ENCODE measurements at places on chromosomes 6 and 20.

DNA sequence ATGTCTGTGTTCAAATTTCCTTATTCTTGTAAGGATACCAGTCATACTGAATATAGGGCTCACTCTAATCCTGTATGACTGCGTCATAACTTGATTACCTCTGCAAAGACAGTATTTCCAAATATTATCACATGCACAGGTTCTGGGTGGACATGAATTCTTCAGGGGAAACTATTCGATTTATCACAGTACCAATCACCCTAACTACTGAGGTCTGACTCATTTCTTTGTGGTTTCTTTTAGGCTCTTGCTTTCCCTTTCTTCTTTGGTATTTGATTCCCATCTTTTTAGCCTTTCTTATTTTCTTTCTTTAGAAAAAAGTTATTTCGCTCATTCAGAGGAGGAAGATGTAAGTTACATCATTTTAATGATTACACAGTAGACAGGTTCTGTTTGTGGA is 40.3 kb upstream of the TBX18 start:
- DNase-seq: no peak

DNA sequence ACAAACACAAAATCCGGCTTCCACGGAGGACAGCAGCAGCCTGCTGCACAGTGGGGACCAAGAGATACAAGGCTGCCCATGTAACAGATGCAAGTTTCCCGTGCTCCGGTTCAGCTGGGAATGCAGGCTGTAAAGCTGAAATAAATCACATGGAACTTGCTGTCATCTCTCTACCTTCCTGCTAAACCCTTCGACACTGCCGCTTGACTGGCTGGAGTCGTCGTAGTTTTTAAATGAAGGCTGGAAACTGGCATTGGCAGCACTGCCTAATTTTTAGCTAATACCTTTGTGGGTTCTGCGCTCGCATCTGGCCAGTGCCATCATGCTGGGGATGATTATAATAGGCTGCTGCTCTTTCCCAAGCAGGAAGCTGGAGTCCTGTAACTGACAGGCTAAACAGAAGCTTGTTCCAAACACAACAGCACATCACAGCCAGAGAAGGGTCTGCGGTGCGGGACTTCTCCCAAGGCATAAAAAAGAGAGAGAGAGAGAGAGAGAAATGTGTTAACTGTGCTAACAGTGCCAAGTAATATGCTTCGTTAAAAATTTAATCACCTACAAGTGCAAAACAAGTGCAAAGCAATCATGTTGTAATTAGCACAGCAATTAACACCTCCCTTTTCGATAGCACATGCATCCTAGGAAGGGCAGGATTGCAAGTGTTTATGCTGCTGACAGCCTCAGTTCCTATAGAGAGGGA is 146.1 kb downstream of the TFAP2A start:
- DNase-seq: no peak

DNA sequence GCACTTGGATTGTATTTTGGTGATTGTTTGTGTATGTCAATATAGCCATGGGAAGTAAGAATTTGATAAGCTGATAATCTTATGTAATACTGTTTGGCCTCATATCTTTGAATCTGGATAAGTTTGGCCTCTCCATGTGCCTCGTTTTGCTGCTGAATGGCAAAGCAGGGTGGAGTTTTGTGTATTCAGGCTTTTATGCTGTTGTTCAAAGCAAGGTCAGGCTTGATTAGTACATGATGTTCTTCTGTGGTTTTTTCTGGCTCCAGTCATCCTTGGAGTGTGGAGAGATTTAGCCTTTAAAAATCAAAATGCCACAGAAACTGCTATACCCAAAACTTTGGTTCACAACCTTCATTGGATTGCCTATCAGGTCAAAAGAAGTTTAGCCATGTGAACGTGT is 728.9 kb upstream of the GJE1 start:
- no peak for DNase-seq

DNA sequence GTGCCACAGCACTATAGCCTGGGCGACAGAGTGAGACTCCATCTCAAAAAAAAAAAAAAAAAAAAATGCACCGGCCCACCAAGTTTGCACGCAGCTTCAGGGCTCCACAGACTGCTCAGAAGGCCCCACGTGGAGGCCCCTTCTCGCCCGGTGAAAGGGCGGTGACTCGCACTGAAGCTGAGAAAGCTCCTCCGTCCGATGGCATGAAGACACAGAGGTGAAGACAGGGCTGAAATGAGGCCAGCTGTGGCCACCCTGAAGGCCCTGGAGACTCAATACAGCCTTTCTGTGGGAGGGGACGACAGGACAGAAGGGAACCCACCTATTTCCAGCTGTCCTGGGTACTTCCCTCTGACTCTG is 84.0 kb downstream of the PTPN1 start:
- no peak for DNase-seq

DNA sequence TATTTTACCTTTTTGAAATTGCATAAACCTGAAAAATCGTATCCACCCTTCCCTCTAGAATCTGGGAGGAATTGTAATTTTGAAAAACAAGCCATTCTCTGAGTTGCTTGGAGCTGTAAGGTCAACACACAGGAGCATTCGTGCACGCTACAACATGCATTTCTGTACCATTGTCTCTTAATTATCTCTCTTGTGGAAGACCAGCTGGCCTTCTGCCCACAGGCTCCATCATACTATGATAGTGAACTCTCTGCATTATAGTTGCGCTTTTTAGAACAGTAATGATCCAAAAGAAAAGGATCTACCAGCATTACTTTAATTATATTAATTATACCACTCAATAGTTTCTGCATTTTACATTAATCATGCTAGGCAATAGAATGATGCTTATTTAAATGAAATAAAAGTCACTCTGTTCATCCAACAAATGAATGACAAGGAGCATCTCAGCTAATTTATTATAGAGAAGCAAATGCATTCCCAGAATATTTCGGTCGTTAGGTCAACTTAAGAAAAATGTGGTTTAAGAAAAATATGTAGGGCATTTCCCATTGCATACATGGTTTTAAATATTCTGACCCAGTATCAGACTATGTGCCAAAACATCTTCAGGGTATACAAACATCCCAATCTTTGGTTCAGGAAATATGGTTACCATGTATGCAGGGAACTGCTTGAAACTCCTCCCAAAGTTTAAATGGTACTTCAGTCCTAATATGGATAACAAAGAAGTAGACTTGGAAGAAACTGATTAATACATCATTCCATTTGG is 263.5 kb downstream of the TFAP2A start:
- no peak for DNase-seq

DNA sequence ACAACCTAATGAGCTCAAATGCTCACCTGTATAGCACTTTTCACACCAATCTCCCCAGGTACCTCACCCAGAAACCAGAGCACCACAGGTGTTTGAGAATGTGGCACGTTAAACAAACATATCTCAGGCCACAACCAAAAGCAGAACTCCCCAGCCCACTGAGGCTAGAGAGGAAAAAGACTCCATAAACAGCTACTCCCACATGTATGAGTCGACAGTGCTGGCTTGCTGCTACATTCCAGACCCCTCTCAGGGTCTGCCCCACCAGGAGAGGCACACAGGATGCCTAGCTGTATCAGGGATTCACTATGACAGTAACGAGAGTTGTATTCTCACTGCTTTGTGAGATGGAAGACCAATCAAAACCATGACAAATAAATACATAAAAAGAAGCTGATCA is 242.6 kb upstream of the ARID1B start:
- DNase-seq: no peak

DNA sequence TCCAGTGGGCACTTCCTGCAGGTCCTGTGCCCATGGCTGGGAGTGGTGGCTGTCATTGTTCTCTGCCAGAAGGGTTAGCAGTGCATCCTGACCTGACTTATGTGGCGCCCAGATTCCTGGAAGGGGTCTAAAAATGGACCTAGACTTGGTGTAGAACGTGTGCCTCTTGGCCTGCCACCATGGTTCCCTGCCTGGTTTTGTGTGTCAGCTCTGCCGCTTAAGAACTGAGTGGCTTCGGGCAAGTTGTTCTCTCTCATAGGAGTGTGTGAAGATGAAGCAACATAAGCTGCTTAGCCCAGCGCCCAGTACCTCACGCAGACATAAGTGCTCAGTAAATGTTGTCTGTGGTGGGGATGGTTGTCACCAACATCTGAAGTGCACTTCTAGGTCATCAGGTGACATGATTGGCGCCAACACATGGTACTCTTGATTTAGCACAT is 52.1 kb downstream of the PTPN1 start:
- DNase-seq: no peak

DNA sequence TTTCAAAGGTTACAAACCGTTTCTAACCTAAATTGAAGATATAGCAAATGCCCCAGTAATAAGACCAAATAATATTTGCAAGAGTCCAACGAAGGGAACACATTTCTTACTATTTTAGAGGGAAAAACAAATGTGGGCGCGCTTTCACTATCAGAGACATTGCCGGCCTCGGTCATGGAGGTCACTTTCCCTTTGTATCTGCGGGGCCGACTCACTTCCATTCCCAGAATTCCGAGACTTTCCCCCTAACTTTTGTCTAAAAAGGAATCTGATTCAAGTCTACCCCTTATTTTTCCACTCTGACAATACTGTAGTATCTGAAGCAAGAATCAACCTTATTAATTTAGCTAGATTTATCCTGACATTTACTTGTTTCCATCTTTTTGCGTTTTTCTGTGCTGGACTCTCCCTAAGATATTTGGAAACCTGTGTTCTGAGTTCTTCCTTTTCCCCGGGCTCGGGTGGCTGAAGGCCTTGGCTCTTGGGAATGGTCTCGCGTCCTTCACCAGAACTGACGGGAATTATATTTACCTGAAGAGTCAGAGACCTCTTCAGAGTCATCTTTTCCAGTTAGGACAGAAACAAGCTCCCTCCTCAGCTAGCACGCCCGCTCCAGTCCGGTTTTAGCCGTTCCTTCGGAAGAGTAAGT is 71.8 kb upstream of the ZNF184 start:
- DNase-seq: no peak

DNA sequence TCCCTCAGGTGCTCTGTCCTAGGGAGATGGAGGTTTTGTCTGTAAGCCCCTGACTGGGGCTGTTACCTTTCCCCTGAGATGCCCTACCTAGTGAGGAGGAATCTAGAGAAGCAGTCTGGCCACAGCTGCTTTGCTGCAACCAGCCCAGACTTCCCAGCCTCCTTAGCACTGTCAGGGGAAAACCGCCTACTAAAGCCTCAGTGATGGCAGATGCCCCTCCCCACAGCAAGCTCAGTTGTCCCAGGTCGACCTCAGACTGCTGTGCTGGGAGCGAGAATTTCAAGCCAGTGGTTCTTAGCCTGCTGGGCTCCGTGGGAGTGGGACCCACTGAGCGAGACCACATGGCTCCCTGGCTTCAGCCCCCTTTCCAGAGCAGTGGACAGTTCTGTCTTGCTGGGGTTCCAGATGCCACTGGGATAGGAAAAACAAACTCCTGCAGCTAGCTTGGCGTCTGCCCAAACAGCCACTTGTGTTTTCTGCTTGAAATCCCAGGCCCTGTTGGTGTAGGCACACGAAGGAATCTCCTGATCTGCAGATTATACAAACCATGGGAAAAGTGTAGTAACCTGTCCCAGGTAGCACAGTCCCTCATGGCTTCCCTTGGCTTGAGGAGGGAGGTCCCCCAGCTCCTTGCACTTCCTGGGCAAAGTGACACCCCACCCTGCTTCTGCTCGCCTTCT is 146.4 kb upstream of the PROKR2 start:
- DNase-seq: no peak

- no peak for DNase-seq
Observed at GRCh38 chr6:112367628-112368027, 20.5 kb downstream of the RFPL4B start.

GRCh38 chr6:113909224-113909856 is 52.2 kb downstream of the MARCKS start:
- peak; percentile 76 for DNase-seq

DNA sequence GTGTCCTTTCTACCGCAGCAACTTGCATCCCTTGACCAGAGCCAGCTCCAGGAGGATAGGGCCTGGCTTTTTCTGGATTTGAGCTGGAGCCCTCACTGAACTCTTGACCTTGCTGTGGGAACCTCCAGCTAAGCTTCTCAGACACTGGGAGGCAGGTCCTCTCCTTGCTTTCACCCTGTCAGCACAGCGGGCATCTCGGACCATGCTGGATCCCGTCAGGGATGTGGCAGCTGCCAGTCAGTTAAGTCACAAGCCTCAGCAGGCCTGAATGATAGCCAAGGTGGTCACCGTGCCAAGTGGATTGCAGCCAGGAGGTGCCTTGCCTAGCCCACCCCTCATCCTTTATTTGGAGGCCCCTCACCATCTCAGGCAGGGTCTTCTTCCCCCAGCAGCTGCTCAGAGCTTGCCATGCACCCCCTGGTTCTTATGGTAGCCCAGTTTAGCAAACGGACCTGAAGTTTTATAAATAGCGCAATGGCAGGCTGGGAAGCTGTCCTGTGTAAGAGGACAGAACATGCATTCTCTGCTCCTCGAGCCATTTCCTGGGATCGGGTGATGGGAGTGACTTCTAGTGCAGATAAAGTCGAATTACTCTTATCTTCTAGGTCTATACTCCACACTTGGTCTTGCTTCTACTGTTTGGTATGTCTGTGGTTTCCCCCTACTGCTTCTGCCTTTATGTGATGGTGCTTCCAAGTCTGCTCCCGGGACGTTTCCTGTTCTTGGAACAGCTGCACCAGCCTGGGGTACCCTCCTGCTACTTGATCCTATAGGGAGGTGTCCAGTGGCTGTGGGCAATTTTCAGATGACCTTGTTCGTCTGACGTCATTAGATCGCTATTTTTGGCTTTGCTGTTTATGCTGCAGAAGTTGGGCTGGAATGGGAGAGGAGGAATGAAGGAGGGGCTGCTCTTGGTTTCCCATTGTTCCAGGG is 7.1 kb upstream of the MYLK2 start:
- no peak for DNase-seq

DNA sequence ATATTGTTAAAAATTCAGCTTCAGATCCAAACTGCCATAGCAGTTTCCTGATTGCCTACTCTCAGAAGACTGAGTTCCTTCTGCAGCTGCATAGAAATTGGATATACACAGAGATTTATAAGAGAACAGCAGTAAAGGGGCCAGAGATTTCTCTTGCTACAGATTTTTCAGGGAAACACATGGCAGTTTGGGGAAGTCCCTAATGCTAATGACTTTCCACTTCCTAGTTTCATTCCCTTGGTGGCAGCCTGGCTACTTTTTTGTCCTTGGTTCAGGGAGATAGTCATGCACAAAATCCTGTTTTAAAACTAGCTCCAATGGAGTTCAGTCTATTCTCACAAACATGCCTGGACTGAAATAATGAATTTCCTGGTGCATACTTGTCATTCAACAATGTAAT is 125.3 kb upstream of the PLCB4 start:
- DNase-seq: no peak

DNA sequence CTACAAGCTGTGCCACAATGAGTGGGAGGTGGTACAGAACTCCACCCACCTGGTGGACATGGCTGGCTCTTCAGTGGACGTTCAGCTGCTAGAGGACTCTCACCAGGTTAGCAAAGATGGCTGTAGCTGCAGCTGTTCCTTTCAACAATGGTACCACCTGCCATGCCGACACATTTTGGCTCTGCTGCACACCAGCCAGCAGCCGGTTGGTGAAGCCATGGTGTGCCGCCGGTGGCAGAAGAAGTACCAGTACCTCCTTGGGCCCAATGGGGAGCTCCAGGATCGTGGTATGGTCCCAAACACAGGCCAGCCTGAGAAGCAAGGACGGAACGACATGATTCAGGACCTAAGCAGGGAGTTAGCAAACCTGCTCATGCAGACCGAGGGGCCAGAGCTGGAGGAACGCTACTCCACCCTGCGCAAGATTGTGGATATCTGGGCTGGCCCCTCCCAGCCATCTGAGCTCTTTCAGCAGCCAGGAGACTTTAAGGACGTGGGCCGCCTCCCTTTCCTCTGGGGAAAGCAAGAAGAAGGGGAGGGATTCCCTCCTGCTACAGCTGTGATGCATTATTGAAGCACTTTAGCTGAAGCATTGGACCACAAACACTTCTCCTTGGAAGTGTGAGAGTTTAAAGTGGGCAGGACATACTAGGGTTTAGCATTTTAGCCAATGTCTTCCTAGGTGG is 2.8 kb upstream of the ZSWIM1 start:
- no peak for DNase-seq

Data from bone marrow (tissue), 2 donors.